ENCODE measurements at places on chromosomes 5 and 9. TPM values are rescaled to one million over a fixed set of nuclear protein-coding genes. Genes with fewer than 3 reads are reported as not detected.

ABHD17B gene
- total RNA-seq, result 16.2 TPM

BHMT gene
- 0.34 TPM for total RNA-seq

SPDL1 gene
- 4.1 TPM for total RNA-seq

OR13C8 gene
- not detected for total RNA-seq

ARHGEF28 gene
- total RNA-seq, result 33.3 TPM

CBY3 gene
- 0.65 TPM for total RNA-seq

SV2C gene
- 0.18 TPM for total RNA-seq

PFDN1 gene
- 34.4 TPM for total RNA-seq

RNF180 gene
- 23.2 TPM for total RNA-seq

C1QTNF3 gene
- total RNA-seq, result 3.0 TPM

SLC6A19 gene
- total RNA-seq, result not detected

GRPEL2 gene
- 17.4 TPM for total RNA-seq

PTGR1 gene
- total RNA-seq, result 22.7 TPM

SHLD3 gene
- total RNA-seq, result 3.3 TPM

CWC27 gene
- total RNA-seq, result 22.6 TPM

MSMP gene
- total RNA-seq, result not detected

HIGD2A gene
- 103 TPM for total RNA-seq

ZNF462 gene
- total RNA-seq, result 64.1 TPM

CDC20B gene
- total RNA-seq, result 10.7 TPM

Measured in ovary (tissue), 10 donors.